ENCODE measurements at places on chromosomes 1 and 21. TPM values are rescaled to one million over a fixed set of nuclear protein-coding genes. Genes with fewer than 3 reads are reported as not detected.

GRCh38 chr1:232303222-232303620 lies 326.7 kb downstream of the SIPA1L2 start:
- no peak for DNase-seq

DNA sequence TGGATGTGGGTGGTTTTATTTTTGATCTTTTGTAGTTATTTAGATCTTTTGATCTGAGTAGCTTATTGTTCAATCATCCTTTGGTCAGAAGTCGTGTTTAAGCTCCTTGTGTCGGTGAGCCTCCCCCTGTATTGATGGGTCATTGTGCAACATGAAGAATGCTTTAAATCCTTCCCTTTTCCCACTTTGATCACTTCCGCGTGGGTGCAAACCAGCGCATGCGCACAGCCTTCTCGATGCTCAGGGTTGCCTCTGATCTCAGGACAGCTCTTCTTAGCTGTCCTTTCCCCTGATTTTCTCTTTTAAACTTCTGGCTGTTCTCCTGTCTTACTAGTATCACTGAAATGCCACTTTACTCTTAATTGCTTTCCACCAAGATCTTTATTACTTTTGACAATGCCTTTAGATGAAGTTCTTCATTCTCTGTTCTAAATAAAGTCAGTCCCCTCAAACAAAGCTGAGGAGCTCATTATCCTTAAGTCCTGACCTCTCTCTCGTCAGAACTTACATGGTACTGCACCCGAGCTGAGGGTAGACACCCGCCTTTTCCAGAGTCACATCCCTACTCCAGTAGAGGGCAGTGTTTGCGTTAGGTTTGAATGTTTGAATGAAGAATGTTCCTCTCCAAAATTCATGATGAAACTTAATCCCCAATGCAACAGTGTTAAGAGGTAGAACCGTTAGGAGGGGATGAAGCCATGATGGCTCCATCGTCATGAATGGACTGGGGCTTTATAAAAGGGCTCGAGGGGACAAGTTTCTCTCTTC lies 547.9 kb upstream of the TMPRSS15 start:
- no peak for DNase-seq

DNA sequence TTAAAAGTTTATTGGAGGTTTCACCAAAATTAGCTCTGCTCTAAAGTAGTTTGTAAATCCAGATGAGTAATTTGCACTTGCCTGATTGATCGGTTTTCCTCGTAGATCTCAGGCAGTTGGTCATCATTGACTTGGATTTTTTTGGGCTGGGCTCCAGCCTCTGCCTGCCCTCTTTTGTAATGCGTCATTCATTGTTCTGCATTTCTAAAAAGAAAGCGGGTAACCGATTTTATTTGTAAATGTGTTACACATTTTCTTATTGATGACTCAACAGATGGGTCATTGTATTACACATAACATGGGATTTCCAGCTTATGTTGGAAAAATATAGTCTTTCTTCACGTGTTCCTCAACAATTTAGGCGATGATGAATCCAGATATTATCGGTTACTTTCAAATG lies 5.5 kb downstream of the ETS2 start:
- peak; percentile 8 for DNase-seq

- DNase-seq = no peak
Measured at GRCh38 chr1:19940486-19941205, 17.2 kb upstream of the PLA2G2E start.

GRCh38 chr1:8006037-8006963 lies 19.8 kb downstream of the ERRFI1 start:
- DNase-seq = no peak

DNA sequence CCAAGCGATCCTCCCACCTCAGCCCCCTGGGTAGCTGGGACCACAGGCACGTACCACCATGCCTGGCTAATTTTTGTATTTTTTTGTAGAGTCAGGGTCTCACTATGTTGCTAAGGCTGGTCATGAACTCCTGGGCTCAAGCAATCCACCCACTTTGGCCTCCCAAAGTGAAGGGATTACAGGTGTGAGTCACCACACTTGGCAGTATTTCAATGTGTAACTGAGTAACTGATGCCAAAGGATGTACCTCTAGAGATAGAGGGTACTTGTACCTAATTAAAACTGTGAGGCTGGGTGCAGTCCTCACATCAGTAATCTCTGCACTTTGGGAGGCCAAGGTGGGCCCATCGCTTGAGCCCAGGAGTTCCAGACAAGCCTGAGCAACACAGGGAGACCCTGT lies 258.7 kb upstream of the DMRTA2 start:
- no peak for DNase-seq

GRCh38 chr1:245383396-245384330 lies 228.9 kb downstream of the KIF26B start:
- no peak for DNase-seq

- no peak for DNase-seq
Measured at GRCh38 chr1:244075247-244075722, 24.2 kb downstream of the ZBTB18 start.

DNA sequence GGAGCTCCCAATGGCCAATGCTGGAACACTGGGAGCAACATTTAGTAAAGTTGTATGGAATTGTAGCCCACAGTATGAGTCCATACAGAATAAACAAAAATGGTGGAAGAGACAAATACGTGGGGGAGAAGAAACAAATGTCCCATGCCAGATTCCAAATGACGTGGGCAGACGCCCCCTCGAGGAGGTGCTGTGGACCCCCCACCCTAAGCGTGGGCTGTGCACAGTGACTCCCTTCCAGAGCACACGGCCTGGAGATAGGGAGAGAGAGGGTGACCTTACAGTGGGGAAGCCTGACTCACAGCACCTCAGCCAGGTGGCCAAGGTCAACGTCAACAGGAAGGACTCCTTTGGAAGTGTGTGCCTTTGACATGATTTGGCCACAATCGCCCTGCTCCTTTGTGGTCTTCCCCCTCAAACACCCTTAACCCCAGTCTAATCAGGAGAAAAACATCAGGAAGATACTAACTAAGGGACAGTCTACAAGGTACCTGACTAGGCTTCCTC lies 13.7 kb upstream of the PDE9A start:
- no peak for DNase-seq

DNA sequence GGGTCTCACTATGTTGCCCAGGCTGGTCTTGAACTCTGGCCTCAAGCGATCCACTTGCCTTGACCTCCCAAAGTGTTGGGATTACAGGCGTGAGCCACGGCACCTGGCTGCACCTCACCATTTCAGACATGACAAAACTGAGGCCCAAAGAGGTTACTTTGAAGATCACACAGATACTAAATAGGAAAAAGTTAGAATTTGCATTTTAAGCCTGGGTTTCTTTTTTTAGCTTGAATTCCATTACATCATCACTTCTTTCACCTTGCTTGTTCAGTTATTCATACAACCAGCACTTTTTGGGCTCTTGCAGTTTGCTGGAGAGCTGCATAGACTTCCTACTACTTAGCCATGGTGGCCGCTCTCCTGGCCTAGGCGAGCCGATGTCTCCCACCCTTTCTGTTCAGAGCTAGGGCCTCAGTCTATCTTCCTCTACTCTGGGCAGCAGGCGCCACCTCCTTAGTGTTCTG lies 16.3 kb upstream of the CD2 start:
- DNase-seq = no peak

DNA sequence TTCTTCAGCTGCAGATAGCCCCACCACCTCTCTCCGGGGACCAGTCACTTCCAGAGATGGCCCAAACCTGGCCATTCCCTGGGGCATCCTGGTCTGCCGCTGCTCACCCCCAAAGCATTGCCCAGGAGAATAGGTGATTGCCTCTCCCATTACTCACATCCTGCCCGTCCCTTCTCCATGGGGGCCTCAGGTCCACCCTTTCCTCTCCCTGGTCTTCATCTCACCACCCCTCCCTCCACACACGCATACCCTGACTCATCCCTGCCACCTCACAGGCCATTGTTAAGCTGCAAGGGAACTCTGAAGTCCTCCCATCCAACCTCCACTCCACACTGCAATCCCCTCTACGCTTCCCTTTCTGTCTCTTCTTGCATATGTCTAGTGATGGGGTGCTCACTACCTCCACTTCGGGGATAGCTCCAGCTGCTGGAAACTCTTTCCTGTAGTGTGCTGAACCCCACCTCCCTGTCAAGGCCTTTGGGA lies at the start of gene PLEKHG5:
TSS of gene PLEKHG5 (minus strand) at position 188 of the 483 bp plus-strand sequence. CDS start 14,096 bp downstream, outside the sequence.
- DNase-seq = no peak

DNA sequence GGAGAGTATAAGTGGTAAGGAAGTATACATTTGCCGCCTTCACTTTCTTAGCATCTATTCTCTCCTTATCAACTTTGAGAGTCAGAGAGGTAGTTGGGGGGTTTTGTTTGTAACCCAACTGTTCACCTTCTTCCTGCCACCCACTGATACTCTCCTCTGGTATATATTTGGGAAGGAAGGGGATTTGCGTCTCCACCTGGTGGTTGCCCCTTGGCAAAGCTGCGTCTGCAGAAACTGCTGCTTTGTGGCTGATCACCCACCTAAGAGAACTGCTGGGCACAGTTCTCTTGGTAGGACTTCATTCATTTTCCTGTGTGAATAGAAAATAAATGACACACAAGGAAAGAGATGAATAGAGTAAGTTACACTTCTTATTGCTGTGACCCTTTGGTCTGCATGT lies 87.0 kb downstream of the SYT14 start:
- DNase-seq = no peak

DNA sequence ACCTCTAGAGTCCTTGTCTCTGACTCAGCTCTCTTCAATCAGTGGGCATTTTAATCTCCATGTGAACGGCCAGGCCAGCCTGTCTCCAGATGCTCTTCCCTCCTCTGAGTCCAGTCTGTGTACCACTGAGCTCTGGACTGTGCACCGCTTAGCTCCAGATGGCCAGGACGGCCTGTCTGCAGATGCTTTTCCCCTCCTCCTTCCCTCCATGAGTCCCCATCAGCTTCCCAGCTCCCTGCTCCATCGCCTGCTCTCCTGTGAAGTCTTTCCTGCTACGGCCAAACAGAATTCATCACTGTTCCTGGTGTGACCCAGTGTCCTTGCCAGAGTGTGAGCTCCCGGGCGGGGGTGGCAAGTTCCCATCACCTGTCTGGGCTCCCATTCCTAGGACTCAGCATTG lies 42.0 kb downstream of the STUM start:
- no peak for DNase-seq

GRCh38 chr1:87915771-87916170 lies 587.1 kb downstream of the LMO4 start:
- no peak for DNase-seq

DNA sequence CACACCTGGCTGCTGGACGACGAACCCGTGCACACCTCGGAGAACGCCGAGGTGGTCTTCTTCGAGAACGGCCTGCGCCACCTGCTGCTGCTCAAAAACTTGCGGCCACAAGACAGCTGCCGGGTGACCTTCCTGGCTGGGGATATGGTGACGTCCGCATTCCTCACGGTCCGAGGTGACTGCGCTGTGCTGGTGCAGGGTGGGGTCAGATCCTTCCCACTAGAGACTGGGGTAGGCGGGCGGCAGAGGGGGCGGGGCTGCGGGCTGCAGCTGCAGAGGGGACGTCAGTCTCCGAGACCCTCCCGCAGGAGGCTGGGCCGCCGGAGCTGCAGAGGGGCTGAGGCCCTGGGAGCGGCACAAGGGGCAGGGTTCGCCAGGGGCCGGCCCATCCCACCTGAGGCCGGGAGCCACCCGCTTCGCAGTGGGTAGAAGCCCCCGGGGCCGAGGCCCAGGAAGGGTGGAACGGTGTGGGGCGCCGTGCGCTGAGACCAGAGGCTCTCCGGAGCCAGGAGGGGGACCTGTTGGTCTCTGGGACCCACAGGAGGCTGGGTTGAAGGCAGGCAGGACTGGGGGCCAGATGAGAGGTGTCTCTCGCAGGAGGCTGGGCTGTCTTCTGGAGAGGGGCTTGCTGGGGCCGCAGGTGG lies 90.6 kb downstream of the TRIM11 start:
- DNase-seq = peak; percentile 85

DNA sequence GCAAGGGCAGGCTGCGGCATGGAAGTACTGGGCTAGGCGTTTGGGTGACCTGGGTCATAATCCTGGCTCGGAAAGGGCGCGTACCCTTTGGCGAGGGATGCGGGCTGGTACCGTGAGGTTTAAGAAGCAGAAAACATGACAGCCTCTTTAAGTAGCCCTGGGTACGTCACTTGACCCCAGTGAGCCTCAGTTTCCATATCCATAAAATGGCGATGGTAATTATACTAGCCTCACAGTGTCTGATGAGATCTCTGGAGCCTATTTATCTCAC lies 700 bp downstream of the PIGV start:
- no peak for DNase-seq

DNA sequence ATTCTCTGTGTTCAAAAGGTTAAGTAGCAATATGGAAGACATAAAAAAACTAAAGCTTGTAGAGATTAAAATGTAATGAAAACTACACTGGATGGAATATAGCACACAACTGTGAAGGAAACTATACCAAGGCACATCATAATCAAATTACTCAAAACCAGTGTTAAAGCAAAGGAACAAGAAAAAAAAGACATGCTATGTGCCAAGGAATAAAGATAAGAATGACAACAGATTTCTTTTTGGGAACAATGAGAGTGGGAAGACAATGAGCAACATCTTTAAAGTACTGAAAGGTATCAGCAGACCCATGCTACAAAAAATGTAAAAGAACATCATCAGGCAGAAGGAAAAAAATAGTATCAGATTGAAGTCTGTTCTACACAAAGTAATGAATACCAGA lies 157.8 kb downstream of the VPS13D start:
- no peak for DNase-seq

GRCh38 chr1:160651433-160652064 lies 4.7 kb upstream of the SLAMF1 start:
- no peak for DNase-seq

DNA sequence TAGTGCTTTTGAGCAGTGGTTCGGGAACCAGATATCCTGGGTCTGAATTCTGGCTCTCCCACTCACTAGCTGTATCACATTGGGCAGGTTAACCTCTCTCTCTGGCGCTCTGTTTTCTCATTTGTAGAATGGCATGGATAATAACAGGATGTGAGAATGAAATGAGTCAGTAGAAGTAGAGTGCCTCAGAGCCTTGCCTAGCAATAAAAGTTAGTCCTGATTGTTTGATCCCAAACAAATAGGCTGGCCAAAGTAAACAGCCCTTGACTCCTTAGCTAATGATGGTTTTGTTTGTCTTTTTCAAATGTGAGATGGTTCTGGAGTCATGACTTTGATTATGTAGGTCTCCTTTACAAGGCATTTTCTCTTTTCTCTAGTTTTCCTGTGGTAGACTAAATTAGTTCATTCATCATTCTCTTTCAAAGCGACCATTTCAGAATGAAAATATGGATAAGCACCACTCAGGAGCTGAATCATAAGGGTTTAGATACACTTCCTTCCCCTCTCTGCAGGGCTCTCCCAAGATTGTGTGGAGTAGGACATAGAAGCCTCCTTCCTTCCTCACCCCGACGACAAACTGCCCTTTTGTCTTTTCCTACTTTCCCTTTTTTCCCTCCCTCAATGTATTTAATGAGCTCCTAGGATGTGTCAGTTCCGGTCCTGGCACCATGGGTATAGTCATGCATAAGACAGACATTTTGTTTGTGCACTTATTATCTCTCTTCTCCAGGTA lies 23.1 kb downstream of the KIAA0040 start:
- DNase-seq = no peak

- DNase-seq = no peak
Measured at GRCh38 chr1:31911994-31912780, 26.0 kb downstream of the PTP4A2 start.

The DCDC2B gene
- not detected for total RNA-seq

The BLACAT1 gene
- total RNA-seq = not detected

The SLAMF6 gene
- not detected for total RNA-seq

The ETNK2 gene
- 15.4 TPM for total RNA-seq

The C2CD4D gene
- not detected for total RNA-seq
